Mesenchymal stem cell (in vitro differentiated cells and primary cell): ENCODE measurements at places on chromosomes 5 and 9.

DNA sequence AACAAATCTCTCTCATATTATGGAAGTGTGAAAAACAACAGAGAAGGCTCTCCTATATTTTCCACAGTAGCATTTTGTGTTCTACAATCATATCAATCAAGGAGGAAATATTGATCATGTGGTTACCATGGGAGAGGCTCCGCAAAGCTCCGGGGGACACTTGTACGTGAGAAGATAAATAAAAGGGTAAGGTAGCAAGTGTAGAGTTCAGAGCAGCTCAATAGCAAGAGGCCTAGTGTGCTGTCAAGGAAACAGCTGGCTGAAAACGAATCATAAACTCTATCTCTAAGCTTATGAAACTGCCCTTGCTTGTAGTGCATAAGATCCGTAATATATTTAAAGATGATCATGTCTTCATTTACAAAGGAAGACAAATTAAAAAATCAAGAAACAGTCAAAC, 57.5 kb downstream of the CDH18 start:
- DNase-seq, result no peak

- DNase-seq, result no peak
Observed at GRCh38 chr5:42949348-42950115, 90.6 kb downstream of the ANXA2R start.

DNA sequence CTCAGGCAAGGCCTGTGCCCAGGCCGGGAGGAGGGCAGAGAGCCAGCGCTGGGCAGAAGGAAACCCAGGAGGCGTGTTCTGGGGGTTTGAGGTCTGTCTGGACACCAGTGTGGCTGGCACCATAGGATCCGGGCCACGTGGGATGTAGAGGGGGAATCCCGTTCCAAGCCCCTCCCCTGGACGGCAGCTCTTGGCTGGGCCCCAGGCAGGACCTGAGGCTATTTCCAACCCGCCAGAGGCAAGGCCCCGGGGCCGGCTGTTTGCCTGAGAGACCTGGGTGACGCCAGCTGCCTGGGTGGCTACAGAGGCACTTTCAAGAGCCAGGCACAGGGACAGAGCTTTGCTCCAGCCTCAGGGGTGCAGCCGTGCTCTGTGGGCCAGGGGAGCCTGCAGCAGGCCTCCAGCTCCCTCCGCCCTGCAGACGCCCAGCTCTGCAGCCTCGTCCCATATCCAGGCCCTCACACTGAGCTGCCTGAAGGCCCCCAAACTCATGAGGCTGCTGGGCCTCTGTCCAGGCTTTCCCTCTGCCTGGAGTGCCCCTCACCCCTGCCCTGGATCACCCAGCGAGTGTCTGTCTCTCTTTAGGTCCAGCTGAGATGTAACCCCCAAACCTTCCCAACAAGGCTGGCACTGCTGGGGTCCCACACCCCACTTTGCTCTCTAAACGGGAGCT, 56.6 kb upstream of the EGFL7 start:
- no peak for DNase-seq

DNA sequence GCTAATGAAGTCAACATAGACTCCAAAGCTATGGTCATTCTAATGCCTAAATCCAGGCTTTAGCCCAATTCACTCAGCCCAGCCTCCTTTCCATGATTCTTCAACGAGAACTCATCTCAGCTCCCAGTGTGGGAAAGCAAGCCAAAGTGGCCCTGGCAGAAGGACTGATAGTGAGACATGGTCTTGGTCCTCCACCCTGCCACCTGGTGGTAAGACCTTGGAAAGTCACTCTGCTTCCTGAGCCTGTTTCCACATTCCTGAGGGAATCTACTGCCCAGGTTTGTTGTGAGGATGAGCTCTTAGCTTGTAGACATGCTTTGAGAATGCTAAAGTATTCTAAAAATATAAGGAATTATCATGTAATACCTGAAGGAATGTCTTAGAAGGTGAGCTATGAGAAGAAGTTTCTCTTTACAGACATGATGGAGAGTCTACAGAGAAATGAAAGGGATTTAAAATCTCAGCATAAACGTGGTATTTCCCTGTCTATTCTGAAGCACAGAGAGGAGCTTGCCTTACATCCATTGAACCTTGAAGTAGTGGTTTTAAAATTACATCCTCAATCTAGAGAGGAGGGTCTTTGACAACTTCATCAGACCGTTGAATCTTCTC, 173.5 kb downstream of the TRIM32 start:
- DNase-seq, result peak; percentile 68

- DNase-seq, result peak; percentile 39
Observed at GRCh38 chr5:113381791-113382190, 53.0 kb downstream of the TSSK1B start.

DNA sequence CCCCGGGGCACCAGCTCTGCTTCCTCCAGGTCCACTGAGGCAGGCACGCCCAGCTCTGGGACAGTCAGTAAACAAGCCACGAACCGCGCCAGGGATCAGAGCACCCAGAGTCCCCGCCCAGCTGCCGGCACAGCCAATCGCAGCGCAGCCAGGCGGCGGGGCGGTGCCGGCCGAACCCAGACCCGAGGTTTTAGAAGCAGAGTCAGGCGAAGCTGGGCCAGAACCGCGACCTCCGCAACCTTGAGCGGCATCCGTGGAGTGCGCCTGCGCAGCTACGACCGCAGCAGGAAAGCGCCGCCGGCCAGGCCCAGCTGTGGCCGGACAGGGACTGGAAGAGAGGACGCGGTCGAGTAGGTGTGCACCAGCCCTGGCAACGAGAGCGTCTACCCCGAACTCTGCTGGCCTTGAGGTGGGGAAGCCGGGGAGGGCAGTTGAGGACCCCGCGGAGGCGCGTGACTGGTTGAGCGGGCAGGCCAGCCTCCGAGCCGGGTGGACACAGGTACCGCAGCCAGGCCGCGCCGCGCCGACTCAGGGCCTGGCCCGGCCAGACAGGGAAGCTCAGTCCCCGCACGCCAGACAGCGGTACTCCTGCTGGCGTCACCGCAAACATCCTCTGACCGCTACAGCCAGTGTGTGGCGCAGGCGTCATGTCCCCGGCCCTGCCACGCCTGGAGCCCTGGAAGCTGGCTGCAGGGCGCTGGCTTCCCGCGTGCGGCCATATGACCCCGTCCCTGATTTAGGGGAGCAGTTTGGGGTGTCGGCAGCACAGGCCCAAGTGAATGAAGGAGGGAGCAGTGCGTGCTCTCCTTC, at the start of gene CTSL:
TSS of gene CTSL (plus strand) at position 220 of the 810 bp plus-strand sequence. CDS start 1,485 bp downstream, outside the sequence.
- peak; percentile 91 for DNase-seq

- DNase-seq, result no peak
Observed at GRCh38 chr5:120540097-120540496, 76.0 kb downstream of the PRR16 start.

GRCh38 chr5:121175986-121176385, 675.7 kb upstream of the FTMT start:
- no peak for DNase-seq

- DNase-seq, result peak; percentile 34
Observed at GRCh38 chr5:145937432-145938250, 1.3 kb downstream of the SH3RF2 start.

DNA sequence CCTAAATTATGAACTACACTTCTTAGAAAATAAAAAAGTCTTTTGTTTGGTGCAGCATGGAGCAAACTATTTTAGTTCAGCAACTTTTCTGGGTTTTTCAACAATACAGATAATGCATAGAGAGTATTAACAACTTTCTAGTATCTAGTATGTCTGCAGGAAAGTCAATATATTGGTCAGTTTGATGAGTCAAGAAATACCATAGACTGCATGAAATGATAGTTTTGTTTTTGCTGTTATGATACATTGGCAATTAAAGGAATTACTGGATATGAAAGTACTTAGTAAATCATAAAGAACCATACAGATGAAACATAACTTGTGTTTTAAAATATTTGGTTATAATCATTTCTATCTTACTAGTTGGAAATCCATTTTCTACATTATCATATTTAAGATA, 173.5 kb downstream of the GIN1 start:
- no peak for DNase-seq

DNA sequence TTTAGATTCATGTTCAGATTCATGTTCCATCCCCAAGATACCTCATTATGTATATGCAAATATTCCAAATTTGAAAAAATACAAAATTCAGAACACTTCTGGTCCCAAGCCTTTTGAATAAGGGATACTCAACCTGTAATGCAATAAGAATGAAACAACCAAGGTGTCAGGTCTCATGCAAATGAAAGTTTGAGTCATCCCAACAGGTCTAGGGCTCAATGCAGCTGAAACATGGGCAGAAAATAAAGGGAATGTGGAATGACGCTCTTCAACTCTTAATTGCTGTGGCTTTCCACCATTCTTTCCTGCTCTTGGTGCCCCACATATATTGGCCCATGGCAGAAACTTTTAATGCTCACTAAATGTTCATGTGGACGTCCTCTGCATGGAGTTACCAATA, 107.3 kb upstream of the DAPK1 start:
- DNase-seq, result no peak

DNA sequence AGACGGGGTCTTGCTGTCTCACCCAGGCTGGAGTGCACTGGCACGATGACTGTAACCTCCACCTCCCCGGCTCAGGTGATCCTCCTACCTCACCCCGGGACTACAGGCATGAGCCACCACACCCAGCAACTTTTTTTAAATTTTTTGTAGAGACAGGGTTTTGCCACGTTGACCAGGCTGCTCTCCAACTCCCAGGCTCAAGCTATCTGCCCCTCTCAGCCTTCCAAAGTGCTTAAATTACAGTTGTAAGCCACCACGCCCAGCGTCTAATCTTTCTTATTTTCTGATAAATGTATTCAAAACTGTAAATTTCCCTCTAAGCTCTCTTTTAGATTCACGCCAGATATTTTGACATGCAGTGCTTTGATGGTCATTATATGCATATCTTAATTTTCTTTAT, 10.3 kb downstream of the FRRS1L start:
- DNase-seq, result no peak

DNA sequence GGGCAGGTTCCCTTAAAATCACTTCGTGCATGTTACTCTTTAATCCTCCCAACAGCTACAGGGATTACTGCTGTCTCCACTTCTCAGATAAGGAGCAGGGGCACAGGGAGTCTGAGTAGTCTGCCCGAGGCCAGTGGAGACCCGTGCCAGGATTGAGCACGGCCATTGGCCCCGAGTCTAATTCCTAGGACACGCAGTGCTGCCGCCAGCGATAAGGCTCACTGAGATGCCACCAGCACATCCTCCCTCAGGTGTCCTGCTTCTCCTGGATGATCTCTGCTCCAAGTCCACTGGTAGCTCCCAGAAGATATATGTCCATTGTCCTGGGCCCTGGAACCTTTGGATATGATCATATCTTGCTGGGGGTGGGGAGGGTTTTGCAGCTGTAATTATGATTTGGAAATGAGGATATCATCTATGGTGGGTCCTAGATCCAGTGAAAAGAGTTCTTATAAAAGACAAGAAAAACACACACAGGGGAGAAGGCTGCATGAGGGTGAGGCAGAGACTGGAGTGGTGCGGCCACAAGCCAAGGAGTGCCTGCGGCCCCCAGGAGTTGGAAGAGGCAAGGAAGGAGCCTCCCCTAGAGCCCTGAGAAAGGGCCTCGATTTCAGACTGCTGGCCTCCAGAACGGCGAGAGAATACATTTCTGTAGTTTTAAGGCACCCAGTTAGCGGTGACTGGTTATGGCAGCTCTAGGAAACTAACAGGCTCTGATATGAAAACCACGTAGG, 19.4 kb upstream of the MED10 start:
- no peak for DNase-seq

DNA sequence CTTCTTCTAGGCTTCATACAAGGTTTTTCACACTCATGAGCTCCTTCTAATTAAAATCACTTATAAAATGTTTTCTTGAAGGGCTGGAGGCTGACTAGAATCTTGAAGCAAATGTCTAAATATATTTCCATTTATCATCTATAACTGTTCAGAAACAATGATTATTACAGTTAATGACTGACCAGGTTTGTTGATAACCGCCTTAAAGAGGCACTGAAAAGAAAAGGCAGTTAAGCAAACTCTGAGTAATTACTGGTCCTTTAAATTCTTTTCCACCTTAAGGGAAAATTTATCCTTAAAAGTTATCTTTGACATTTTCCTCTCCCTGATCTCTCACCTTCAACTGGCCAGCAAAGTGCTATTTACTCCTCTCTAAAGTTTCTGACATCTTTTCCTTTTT, 43.2 kb downstream of the RICTOR start:
- no peak for DNase-seq

- DNase-seq, result no peak
Observed at GRCh38 chr9:135070964-135071735, 16.3 kb upstream of the OLFM1 start.

DNA sequence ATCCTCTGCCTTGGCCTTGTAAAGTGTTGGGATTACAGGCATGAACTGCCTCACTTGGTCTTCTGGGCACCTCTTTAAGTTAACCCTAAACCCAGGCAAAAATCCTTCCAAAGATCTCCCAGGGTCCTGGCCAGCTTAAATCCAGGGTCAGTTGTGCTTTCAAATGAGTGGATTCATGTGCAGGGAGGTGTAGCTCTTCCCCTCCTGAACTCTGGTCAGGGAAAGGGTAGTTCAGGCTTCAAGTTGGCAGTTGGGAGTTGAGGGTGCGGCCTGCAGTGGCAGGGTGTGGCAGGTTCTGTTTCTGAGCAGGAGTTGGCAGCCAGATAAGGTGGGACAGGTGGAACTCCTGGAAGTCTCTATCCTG, 3.6 kb downstream of the HNRNPAB start:
- no peak for DNase-seq

GRCh38 chr5:86465052-86465838, 152.5 kb upstream of the COX7C start:
- no peak for DNase-seq

GRCh38 chr5:61332851-61333320, 828 bp downstream of the ZSWIM6 start:
- peak; percentile 71 for DNase-seq

DNA sequence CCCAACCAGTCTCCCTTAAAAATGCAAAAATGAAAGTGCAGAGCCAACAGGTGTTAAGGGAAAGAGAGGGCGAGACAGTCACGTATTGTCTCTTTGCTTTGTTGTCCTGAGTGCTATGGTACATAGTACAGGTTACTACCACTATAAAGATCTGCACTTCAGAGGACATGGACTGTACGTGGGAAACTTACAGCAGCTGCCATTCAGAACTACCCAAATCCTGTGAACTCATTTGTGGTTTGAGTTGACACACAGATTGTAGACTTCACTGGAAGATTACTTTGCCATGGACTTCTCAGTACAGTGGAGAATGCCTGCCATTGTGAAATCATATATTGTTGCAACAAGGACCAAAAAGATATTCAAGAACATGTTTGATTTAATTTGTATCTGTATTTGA, 34.8 kb downstream of the FBXO38 start:
- DNase-seq, result no peak

DNA sequence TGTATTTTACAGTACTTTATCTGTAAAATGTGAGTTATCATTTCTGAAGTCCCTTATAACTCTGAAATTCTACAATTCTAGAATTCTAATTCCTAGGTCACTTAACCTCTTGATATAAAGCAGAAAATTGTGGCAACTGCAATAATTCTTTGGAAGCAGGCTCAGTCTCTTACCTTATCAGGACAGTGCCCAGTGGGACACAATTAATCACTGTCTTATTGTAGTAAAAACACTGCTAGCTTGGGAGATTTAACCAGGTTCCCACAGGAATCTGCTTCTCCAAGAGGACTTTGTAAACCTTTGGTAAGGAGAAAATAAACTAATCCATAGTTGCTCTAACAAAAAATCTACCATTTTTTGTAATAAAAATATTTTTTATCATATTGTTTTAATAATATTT, 18.3 kb upstream of the SPATA9 start:
- DNase-seq, result no peak
